ENCODE measurements at places on chromosomes 2 and 18.

DNA sequence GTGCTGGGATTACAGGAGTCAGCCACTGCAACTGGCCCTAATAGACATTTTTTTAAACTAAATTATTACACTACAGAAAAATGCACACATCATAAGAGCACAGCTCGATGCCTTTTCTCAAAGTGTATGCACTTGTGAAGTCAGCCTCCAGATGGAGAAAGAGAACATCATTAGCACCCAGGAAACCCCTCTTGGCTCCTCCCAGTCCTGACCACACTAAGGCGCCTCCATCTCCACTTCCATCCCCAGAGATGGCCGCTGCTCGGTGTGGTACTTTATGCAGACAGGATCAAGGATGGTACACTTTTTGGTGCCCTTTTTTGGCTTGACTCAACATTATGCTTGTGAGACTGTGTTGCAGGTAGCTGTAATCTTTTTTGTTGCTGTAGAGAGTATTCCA, 34.8 kb downstream of the RRM2 start:
- H3K4me3 ChIP-seq, result no peak overlapping the region
- H3K27me3 ChIP-seq, result no peaks in the 10 kb centered on the region
- no peak overlapping the region for H3K27ac ChIP-seq
- DNase-seq, result no peak
- peaks cover 3% of the 10 kb centered on the region for H3K4me1 ChIP-seq
- no peaks in the 10 kb centered on the region for H3K36me3 ChIP-seq

GRCh38 chr18:47893939-47894699, 36.3 kb downstream of the SMAD2 start:
- no peaks in the 10 kb centered on the region for H3K4me1 ChIP-seq
- no peak for DNase-seq
- no peak overlapping the region for H3K27ac ChIP-seq
- peaks cover 16% of the 10 kb centered on the region for H3K36me3 ChIP-seq
- H3K4me3 ChIP-seq, result no peak overlapping the region

GRCh38 chr2:34401186-34401585, 802.1 kb upstream of the FAM98A start:
- no peaks in the 10 kb centered on the region for H3K4me1 ChIP-seq
- no peak for DNase-seq
- H3K27ac ChIP-seq, result no peak overlapping the region
- no peaks in the 10 kb centered on the region for H3K36me3 ChIP-seq
- no peaks in the 10 kb centered on the region for H3K27me3 ChIP-seq

DNA sequence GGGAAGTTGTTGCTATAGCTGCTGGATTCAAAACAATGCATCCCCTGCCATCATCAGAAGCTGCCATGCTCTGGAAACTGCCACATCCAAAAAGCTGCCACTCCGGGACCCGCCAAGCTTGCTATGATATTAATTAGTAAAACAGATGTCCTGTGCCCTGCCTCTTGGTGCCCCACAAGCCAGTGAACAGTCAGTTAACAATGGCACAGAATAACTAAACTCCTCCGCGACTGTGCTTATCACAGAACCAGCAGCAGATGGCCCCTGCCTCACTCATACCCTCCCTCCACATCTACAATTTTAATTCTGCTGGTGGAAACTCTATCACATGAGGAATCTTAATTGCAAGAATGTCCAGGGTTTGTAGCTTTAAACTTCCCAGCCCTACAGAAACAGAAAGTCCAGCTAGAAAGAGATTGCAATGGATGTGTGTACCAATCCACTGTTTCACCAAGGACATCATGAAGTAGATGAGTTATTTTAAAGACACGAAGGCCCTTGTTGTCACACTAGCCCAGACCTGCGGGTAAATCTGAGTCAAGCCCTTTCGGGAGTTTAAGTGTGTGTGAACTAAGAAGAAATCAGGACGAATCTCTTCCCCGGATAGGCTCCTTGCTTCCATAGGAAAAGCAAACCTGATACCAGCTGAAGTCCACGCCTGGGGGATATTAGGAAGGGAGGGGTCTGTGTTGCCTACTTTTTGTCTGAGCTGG, 7.4 kb upstream of the ACYP2 start:
- H3K36me3 ChIP-seq, result no peaks in the 10 kb centered on the region
- no peak overlapping the region for H3K27ac ChIP-seq
- no peak for DNase-seq
- H3K4me1 ChIP-seq, result peaks cover 10% of the 10 kb centered on the region

- no peak overlapping the region for H3K4me3 ChIP-seq
- H3K27ac ChIP-seq, result no peak overlapping the region
- H3K4me1 ChIP-seq, result peaks cover 6% of the 10 kb centered on the region
- H3K36me3 ChIP-seq, result peaks cover 8% of the 10 kb centered on the region
- no peaks in the 10 kb centered on the region for H3K27me3 ChIP-seq
Observed at GRCh38 chr18:26460449-26461091, 87.8 kb downstream of the KCTD1 start.

GRCh38 chr2:145207884-145208283, 688.0 kb upstream of the ZEB2 start:
- H3K27me3 ChIP-seq, result no peaks in the 10 kb centered on the region
- no peak overlapping the region for H3K4me3 ChIP-seq
- H3K27ac ChIP-seq, result no peak overlapping the region

DNA sequence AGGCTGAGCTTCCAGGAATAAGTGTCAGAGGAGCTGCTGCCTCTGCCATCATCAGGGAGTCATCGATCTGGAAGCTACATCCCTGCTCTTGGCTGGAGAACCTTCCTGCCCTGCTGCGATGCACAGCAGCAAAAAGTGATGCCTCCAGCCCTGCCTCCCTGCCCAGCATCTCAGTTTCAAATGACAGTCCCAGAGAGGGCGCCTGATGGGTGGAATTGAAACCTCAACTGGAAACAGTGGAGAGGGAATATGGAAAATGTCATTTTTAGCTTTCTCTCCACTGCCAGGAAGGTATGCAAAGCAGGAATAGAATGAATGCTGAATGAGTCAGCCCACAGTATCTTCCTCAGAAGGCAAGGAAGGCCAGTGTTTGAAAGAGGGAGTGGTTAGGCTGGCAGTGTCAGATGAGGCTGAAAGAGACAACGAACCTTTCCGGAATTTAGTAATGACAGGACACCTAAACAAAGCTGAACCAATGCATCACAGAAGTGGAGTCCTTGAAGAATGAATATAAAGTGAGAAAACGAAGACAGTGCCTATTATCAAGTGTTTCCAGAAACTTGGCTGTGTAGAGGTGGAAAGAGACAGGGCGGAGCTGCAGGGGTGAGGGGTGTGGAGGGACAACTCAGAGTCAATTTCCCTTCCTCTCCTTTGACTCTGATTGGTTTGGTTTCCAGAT, 153.9 kb upstream of the NDUFV2 start:
- H3K4me3 ChIP-seq, result no peak overlapping the region
- no peak for DNase-seq
- no peaks in the 10 kb centered on the region for H3K27me3 ChIP-seq
- no peak overlapping the region for H3K27ac ChIP-seq

DNA sequence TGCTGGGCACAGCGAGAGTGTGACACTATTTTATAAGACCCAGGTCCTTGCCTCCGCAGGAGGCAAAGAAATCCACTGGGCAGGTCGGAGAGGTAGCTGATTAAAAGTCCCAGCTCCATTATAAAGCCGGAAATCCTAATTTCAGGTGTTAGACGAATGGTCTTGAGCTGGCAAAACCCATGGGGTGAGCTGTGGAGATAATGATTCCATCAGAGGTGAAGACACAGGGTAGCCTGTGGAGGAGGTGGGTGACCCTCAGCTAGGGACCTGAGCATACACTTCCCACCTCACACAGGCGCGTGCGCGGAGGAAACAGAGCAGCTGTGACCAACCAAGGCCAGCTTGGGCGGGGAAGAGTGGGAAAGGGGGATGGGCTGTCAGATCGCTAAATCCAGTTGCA, 201.7 kb upstream of the CXCR4 start:
- H3K27me3 ChIP-seq, result no peaks in the 10 kb centered on the region
- no peak for DNase-seq
- H3K36me3 ChIP-seq, result no peaks in the 10 kb centered on the region
- no peak overlapping the region for H3K27ac ChIP-seq

DNA sequence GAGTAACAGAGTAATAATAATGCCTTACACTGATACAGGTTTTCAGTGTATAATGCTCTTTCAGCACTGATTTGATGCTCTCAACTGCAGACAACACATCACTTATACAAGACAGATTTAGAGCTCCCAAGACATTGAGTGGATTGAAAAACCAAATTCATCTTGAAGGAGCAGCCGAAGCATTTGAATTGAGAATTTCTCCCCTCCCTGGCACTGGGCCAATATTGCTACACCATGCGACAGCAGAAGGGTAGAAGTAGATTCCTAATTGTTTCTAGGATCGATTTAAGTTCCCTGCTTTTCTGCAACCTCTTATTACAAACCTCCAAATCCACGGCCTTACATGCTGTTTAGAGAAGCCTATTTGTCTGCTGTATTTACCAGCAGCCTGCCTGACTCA, 15.5 kb downstream of the CENPA start:
- no peak overlapping the region for H3K4me3 ChIP-seq
- H3K36me3 ChIP-seq, result no peaks in the 10 kb centered on the region
- no peak for DNase-seq
- no peaks in the 10 kb centered on the region for H3K4me1 ChIP-seq
- no peaks in the 10 kb centered on the region for H3K27me3 ChIP-seq
- no peak overlapping the region for H3K27ac ChIP-seq

DNA sequence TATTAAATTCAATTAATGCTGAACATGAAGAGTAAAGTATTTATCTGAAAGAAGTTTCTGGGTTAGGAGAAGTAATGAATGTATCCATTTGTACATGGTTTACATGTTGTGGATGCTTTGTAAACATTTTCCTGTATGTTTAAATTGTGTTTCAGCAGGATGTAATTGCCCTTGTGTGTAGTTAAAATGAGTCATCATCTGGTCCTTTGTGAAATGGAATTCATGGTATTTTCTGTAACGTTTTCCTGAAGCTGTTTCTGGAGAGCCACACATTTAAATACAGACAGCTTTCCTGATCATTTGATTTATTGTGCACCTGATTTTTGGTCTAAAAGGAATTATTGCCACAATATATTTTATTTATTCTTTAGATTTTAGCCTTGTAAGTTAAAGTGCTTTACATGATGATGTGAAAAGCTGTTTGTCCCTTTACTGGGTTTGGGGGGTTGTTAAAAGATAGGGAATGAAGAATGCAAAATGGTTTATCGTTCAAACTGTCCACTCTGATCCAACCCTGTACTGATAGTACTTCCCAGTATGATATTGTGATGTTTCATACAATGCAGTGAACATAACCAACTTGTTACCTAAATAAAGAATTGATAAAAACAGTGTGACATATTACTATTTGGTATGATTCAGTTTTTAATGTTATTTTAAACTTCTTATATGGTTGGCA, 41.7 kb upstream of the SLC3A1 start:
- peaks cover 4% of the 10 kb centered on the region for H3K36me3 ChIP-seq
- no peaks in the 10 kb centered on the region for H3K27me3 ChIP-seq
- DNase-seq, result no peak
